ENCODE measurements at places on chromosomes 2 and 18. TPM values are rescaled to one million over a fixed set of nuclear protein-coding genes. Genes with fewer than 3 reads are reported as not detected.
A peak's percentile ranks its signal among the peaks of the same experiment; 100 is the strongest.

- H3K4me3 ChIP-seq, result no peak overlapping the region
- DNase-seq, result no peak
- H3K27ac ChIP-seq, result no peak overlapping the region
- H3K36me3 ChIP-seq, result peaks cover 5% of the 10 kb centered on the region
Measured at GRCh38 chr2:239344857-239345216, 56.0 kb downstream of the HDAC4 start.

DNA sequence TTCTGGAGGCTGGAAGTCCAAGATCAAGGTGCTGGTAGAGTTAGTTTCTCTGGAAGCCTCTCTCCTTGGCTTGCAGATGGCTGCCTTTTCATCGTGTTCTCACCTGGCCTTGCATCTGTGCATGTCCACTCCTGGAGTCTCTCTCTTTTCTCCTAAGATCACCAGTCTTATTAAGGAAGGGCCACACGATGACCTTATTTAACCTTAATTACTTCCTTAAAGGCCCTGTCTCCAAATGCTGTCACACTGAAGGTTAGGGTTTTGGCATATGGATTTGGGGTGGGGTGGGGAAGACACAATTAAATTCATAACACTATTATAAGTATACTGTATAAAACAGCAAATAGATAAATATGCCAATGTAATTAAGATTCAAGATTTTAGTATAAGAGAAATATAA is 402.4 kb upstream of the HS6ST1 start:
- H3K27me3 ChIP-seq, result no peaks in the 10 kb centered on the region
- H3K4me3 ChIP-seq, result no peak overlapping the region
- no peak for DNase-seq
- no peak overlapping the region for H3K27ac ChIP-seq
- H3K36me3 ChIP-seq, result no peaks in the 10 kb centered on the region
- H3K4me1 ChIP-seq, result no peaks in the 10 kb centered on the region

MC5R gene
- total RNA-seq, result not detected

DNA sequence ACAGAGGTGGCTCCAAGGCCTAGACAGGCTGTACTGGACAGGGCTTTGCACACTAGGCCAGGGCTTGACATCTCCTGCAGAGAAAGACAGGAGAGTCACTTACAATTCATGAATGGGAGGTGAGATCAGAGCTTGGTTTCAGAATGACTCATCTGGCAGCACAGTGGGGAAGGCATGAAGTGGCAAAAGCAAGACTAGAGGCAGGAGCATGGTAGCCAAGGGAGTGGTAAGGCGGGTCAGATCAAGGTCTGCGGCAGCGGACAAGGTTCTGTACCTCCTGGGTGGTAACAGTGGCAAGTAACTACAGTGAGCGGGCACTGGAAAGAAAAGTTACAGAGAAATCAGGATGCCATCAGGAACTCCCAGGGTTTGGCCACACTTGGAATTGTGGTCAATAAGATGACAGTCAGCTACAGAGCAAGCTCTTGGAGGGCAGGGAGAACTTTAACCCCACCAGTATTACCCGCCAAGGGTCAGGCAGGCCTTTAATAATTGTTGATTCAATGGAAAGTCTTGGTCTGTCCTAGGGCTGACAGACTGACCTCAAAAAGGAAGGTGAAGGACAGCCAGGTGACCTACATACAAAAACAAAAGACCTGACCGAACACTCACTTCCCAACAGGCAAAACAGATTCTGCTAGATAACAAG is 5.7 kb downstream of the MCFD2 start:
- no peak overlapping the region for H3K4me3 ChIP-seq
- no peak overlapping the region for H3K27ac ChIP-seq
- H3K36me3 ChIP-seq, result peaks cover 34% of the 10 kb centered on the region
- peak; percentile 52 for DNase-seq
- H3K4me1 ChIP-seq, result peaks cover 37% of the 10 kb centered on the region
- H3K27me3 ChIP-seq, result no peaks in the 10 kb centered on the region

GRCh38 chr2:186891185-186891621 is 42.2 kb upstream of the ZSWIM2 start:
- no peak overlapping the region for H3K4me3 ChIP-seq
- no peaks in the 10 kb centered on the region for H3K4me1 ChIP-seq
- no peaks in the 10 kb centered on the region for H3K36me3 ChIP-seq
- no peaks in the 10 kb centered on the region for H3K27me3 ChIP-seq

GPATCH11 gene
- 14.6 TPM for total RNA-seq

IL1RL1 gene
- total RNA-seq, result 0.10 TPM

DNA sequence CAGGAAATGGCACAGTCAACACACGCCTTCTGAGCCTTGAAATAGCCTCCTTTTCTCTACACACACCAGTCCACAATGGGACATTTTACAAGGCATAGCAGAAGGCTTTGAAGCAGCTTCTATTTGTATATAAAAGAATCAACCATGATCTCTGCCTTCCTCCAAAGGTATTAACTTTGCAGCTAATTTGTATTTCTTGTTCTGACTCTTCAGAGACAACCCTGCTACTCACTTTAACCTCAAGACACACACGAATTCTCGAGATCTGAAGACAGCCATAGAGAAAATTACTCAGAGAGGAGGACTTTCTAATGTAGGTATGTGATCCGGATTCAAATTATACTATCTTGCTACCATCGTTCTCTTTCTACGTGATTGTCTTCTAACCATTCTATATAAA is 104.6 kb downstream of the VIT start:
- DNase-seq, result no peak
- H3K4me1 ChIP-seq, result no peaks in the 10 kb centered on the region
- no peaks in the 10 kb centered on the region for H3K36me3 ChIP-seq

DNA sequence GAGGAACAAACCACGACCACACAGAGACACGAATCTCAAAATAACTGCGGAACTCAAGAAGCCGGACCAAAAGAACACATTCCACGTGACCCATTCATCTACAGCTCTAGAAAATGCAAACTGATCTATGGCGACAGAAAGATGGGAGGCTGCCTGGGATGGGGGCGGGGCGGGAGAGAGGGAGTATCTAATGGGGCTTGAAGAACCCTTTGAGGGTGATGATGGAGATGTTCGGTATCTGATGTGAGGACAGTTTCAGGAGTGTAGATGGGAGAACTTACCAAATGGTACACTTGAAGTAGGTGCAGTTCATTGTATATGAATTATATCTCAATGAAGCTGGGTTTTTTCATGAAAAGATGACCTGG is 34.6 kb upstream of the KLF11 start:
- no peaks in the 10 kb centered on the region for H3K4me1 ChIP-seq
- H3K27me3 ChIP-seq, result peaks cover 24% of the 10 kb centered on the region
- no peaks in the 10 kb centered on the region for H3K36me3 ChIP-seq
- no peak overlapping the region for H3K4me3 ChIP-seq
- no peak for DNase-seq
- H3K27ac ChIP-seq, result no peak overlapping the region

DNA sequence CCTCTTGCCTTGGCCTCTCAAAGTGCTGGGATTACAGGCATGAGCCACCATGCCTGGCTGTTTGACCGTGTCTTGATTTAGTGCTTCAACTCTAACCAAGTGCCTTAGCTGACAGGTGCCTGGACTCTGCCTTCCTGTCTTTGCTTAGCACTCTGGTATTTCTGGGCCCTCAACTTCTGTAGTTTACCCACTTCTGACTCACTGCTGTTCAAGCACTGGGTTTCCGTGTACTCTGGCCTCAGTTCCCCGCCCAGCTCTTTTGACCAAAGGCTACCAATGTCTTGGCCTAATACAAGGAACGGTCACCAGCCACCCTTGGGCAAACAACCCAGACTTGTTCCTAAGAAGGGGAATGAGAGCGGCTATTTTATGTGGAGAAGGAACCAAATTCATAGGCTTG is 35.7 kb upstream of the CABLES1 start:
- H3K4me1 ChIP-seq, result no peaks in the 10 kb centered on the region
- H3K27me3 ChIP-seq, result no peaks in the 10 kb centered on the region
- no peak overlapping the region for H3K4me3 ChIP-seq
- no peak for DNase-seq

Data from activated naive CD8-positive, alpha-beta T cell treated with anti-CD3 and anti-CD28 coated beads for 36 hours (primary cell).